ENCODE measurements at places on chromosomes 5 and 9.

DNA sequence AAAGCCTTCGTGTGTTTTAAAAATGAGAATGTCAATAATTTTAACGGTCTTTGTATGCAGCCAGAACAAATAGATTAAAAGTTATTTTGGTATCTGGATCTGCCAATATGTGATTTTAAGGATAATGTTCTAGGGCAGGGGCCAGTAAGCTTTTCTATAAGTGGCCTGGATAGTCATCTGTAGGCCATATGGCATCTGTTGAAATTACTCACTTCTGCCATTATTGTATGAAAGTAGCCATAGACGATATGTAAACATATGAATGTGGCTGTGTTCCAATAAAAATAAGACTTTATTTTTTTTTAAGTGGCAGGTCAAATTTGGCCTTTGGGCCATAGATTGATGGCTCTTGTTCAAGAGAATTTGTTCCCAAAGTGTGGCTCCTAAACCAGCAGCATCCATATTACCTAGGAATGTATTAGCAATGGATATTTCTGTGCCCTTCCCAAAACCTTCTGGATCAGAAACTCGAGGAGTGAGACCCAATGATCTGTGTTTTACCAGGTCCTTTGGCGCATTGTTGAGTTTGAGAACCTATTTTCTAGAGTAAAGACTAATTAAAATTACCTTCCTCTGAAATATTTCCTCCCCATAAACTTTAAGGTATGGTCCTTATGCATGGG is 55.9 kb downstream of the C6 start:
- no peak for DNase-seq

DNA sequence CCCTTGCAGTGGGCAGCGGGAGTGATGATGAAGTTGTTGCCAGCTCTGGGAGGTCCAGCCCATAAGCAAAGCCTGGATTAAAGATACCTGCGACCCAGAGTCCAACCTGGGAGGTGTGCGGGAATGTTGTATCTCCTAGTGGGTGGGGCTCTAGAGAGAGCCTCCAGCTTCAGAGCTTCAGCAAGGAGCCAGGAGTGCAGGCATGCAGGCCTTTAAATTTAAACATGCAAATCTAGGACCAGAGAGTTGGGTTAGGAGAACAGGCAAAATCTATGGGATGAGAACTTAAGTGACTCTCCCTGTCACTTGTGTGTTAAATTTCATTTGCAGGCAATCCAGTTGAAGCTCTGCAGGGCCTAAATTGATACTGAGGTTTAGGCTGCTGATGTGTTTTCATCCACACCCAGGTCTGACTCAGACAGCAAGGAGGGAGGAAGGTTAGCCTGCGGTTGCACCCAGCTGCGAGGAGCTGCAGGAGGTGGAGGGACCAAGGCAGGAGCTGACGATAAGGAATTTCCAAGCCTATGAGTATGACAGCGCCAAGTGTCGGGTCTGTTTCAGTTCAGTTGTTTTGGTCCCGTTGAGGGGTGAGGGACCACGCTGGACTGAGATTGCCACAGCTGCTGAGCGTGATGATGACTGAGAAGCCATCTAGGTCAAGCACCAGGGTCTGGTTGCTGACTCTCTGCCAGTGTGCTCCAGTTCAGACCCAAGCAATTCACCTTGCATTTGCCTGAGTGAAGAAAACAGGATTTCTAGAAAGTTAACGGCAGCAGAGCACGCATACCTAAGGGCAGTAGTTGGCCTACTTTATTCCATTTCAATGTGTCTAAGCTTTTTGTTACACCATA is 243.0 kb downstream of the ICE1 start:
- DNase-seq = no peak

- DNase-seq = no peak
These were observed 32.1 kb downstream of the RAI14 start for GRCh38 chr5:34688015-34688810.

GRCh38 chr5:138024117-138024516 is 8.8 kb downstream of the FAM13B start:
- no peak for DNase-seq

- DNase-seq = no peak
These were observed 168.0 kb downstream of the AP3B1 start for GRCh38 chr5:78126536-78126935.

DNA sequence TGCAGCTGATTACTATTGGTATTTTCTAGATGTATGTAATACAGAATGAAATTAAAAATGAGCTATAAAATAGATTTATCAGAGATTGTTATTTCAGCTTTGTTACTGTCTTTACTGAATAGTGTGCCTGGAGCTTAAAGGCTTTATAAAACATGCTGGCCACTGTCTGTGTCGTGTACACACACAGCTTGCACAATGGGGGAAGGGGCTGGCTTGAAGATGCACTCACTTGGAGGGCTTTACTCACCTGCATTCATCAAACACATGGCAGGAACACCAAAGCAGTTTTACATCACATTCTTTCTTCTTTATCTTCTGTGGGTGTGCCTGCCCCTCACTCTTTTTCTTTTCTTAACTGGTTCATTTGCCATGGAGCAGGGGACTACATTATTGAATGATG is 60.9 kb downstream of the TLE4 start:
- DNase-seq = no peak

DNA sequence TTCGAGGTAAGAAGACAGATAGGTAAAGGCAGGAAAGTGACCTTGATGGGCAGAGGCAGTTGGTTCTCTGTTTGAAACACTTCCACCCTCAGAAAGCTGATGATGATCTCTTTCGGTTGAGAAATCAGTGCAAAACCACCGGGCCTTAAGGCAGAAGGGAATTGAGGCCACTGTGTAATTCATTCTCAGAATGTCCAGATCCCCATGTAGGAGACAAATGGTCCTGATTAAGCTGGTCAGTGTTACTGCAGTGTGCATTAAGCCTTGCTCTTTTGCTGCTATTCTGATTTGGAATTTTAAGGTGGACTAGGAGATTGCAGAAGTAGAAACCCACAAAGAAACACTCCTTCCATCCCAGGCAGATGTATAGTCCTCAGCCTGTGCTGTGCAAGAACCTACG is 255.2 kb downstream of the ARHGAP26 start:
- no peak for DNase-seq

DNA sequence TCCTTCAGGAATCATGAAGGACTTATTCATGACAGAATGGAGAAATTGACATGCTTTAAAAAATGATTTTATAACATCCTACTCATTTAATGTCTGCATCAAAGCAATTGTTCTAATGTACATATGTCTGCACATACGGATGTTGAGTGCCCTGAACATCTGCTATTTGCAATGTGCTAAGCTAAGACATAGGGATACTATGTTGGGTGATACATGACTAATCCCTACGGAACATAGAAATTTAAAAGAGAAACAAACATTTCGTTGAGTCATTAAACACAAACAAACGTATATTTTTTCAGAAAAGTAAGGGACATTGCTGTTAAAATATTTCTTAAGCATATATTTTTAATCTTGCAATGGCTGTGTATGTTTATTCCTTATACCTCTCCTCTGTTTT is 686.5 kb upstream of the ADAMTS16 start:
- DNase-seq = no peak

DNA sequence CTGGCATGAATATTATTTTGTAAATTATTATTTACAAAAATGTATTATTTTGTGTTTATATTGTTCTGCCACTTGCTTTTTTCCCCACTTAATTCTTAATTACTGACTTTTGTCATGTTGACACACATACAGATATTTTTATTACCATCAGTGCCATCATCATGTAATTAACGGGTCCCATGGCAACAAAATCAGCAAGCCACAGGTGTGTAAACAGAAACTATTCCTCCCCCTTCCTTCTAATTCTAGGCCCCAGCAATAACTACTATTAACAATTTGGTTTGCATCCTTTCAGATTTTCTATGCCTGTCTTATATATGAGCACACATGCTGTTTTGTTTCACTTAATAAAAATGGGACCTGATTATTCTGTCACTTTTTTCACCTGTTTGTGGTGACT is 29.3 kb downstream of the CYFIP2 start:
- DNase-seq = no peak

DNA sequence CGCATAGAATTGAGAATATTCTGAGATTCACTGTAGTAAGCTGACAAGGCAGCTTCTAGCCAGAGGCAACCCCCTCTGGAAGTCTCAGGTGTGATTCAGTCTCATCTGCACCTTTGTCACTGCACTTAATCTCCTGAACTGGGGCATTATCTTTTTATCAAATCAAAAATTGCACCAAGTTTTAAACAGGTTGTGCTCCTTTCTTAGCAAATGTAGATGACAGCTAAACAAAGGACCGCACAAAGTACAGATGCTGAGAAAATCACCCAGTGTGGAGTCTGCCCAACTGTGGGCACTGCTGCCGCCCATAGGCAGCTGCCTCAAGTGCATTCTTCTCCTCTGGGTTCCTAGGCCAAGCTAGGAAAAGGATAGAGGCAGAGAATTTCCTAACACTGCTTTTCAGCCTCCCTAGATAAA is 51.1 kb downstream of the STARD4 start:
- no peak for DNase-seq

GRCh38 chr5:31366941-31367340 is 165.0 kb downstream of the DROSHA start:
- no peak for DNase-seq

DNA sequence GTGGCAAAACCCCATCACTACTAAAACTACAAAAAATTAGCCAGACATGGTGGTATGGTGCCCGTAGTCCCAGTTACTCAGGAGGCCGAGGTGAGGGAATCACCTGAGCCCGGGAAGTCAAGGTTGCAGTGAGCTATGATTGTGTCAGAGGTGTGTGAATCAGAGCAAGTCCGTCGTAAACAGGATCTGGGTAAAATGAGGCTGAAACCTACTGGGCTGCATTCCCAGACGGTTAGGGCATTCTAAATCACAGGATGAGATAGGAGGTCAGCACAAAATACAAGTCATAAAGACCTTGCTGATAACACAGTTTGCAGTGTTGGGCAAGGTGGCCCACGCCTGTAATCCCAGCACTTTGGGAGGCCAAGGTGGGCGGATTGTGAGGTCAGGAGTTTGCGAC is 1.9 kb upstream of the CLTB start:
- peak; percentile 41 for DNase-seq

DNA sequence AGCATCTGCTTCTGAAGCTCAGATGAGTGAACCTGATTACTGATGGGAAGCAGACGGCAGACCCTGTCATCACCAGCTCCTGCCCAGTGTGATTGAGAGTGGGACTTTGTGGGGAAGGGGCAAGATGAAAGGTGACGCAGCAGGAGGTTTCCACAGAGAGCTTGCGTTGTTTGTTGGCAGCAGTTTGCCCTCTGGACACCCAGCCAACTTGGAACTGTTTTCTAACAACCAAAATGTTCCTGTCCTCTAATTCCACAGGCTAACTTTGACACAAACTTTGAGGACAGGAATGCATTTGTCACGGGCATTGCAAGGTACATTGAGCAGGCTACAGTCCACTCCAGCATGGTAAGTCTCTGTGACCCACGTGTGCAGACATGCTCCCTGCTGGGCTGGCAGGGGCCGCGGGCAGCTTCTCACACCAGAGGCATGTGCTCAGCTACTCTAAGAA is 20.9 kb downstream of the CYFIP2 start:
- no peak for DNase-seq

DNA sequence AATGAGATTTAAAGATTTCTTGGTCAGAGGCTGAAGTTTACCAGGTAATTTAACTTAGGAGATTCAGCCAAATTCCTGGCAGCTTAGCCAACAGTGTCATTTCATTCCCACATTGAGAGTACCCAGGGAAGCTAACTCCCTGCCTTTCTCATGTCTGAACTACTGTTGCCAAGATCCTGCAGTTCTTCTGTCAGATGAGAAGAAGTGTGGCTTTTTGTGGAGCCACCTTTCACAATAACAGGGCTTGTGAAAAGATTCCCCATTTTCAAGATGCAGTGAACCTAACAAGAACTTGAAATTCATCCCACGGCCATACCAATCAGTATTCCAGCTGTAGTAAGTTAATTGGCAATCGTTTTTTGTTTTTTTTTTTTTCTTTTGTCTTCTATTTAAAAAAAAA is 176.4 kb downstream of the XRCC4 start:
- DNase-seq = no peak

- no peak for DNase-seq
These were observed 63.5 kb downstream of the ENC1 start for GRCh38 chr5:74576941-74577456.

DNA sequence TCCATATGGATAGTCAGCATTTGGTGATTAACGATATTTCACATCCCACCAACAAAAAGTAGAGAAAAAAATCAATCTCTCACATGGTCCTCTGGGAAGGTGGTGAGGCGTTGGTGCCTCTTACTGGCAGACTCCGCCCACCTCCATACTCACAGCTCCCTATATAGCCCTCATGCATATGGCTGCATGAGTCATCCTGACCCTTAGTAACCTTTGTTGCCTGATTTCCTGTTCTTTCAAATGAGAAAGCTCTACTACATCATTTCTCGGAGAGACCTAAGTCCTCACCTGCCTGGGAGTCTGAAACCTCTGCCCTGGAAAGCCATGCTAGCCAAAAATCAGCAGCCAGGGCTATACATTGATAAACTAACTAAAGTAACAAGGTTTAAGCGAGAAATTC is 33.3 kb upstream of the ABCA1 start:
- no peak for DNase-seq

GRCh38 chr5:148897842-148898241 is 71.4 kb downstream of the ADRB2 start:
- no peak for DNase-seq

DNA sequence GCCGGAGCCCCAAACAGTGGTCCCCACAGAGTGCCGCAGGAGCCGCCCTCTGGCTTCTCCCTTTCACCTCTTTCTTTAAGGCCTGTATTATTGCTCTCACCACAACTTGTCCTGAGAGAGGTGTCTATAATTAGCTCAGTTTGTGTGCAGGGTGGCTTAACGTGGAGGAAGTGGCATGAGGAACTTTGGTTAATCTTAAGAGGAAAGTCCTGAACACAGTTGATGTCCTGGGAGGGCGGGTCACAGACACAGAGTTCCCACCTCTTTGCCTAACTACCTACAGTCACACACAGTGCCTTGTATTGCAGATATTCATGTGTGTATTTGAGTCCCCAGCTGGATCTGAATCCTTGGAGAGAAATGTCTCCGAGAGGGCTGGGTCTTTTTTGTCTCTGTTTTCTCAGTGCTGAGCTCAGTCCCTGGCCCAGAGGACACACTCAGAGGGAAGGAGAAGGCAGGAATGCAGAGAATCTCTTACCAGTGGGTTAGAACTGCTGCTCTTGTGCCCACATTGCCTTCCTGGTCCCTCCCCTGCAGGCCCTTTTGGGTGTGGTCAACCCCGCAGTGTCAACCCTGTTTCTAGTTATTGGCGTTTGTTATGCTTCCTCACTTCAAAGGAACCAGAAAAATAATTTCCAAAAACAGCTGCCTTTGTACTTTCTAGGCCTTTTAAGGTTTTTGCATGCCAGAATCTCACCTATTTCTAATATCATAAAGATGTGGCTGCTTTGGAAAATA is 392.5 kb downstream of the KDM4C start:
- no peak for DNase-seq

- no peak for DNase-seq
These were observed 194.8 kb upstream of the SLC30A5 start for GRCh38 chr5:68898951-68899471.

GRCh38 chr9:99833735-99834134 is 12.1 kb downstream of the NR4A3 start:
- no peak for DNase-seq

GRCh38 chr9:77909306-77909705 is 122.3 kb downstream of the GNAQ start:
- no peak for DNase-seq

GRCh38 chr5:14676320-14676719 is 11.8 kb downstream of the OTULIN start:
- DNase-seq = no peak

GRCh38 chr9:94079236-94079635 is 5.0 kb upstream of the PTPDC1 start:
- no peak for DNase-seq

- DNase-seq = no peak
These were observed 74.7 kb downstream of the CEMIP2 start for GRCh38 chr9:71693607-71694006.
